ENCODE measurements at places on chromosomes 4 and X.

DNA sequence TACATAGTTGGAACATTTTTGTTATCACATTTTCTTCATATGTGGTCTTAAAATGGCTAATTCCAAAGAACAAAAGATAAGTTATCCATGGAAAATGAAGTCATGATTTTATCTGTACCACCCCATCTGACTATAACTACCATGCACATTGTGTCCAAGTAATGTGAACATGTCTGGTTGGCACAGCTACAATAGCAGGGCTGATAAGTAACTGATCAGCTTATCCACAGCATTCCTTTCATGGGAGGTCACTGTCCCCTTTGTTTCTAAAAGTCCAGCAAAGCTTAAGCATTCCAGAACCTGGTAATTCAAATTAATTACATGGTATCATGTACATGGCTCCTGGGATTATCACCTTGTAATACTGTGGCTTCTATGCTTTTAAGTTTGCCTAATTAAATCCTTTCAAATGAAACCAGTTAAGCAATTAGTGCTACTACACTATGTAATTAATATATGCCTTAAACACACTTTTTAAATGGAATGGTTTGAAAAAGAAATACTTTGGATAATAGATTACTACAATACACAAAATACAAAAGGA is 21.1 kb upstream of the SORBS2 start:
- DNase-seq = no peak

- no peak for DNase-seq
These were observed 100.7 kb downstream of the EFNB1 start for GRCh38 chrX:68929332-68930150.

DNA sequence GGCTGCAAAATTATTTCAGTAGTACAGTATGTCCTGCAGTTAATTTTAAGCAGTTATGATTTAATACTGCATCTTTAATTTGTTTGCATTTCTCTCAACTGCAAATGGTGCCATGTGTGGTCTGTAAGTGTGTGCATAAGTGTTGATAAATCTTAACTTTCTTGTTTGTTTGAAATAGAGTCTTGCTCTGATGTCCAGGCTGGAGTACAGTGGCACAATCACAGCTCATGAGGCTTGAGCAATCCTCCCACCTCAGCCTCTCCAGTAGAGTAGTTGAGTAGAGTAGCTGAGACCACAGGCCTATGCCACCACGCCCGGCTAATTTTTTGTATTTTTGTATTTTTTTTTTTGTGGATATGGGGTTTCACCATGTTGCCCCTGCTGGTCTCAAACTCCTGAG is 322.5 kb upstream of the NR3C2 start:
- DNase-seq = no peak

DNA sequence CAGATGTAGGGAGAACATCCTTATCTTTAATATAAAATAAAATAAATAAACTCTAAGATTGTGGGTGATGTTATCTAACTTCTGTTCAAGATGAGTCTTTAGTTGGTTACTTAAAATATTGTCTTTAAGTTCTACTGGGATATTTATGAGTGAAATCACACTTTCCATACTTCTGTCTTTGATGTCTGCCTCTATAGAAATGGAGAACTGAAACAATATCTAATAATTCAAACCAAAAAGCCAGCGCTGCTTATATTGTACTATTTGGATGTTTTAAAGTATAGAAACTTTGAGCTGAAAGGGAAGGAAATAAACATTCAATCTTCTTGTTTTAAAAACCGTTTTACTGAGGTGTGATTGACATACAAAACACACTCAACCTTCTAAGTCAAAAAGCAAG is 44.8 kb upstream of the RPS6KA3 start:
- DNase-seq = no peak

DNA sequence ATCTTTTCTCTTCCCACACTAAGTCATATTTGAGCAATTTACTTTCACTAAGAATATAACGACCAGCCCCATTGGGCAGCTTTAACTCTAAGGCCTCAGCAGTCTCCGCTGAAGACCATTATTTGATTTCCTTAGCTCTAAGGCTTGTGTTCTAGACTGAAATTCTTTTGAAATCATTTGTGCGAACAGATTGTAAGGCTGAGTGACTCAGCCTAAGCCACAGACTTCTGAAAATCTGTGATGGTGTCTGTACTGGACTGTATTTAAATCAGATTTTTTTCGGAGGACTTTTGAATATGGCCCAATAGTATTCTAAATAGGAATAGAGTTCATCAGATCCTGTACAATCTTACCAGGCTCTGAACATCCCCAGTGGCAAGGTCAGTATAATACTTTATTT is 150.3 kb upstream of the TECRL start:
- DNase-seq = no peak

GRCh38 chrX:95919605-95920004 is 765.0 kb upstream of the DIAPH2 start:
- DNase-seq = no peak

DNA sequence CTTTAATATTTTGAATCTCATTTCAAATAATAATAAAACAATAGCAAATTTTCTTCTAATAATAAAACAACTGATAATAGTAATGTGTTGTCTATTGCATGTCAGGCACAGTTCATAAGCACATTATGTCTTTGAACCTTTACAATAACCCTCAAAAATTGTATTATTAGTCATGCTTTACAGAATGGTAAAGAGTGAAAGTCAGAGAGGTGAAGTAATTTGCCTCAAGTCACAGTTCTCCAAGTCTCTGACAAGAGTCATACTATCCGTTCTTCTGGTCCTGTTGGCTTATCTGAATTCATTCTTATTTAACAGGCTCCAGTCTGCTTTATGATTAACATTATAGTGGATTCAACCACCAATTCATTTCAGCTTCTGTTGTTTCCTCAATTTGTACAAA is 313.0 kb downstream of the AFF2 start:
- no peak for DNase-seq

DNA sequence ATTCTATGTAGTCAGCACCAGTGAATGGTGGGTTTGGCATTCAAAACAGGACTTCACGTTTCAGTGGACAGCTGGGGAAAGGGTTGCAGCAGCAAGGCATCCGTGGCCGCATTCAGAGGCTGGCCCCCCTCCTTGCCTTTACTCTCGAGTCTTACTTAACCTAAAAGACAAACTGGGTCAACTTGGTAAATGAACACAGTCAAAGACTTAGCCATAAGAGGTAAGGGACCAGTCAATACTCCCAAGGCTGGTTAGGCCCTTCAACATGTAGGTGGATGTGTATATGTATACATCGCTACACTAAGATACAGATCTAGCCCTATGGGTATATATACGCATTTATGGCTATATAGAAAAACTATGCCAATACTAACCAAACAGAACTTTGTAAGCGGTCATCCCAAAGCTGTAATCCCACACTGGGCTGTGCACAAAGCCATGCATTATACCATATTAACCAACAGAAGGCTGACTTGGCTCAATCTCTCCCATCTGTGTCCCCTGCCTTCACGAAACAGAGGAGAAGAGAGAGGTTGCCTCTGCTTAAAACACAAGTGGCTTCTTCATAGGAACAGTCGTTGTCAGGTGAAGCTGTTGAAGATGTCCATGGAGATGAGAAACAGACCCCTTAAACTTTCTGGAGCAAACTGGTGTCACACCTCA is 61.9 kb downstream of the TSC22D3 start:
- DNase-seq = no peak

DNA sequence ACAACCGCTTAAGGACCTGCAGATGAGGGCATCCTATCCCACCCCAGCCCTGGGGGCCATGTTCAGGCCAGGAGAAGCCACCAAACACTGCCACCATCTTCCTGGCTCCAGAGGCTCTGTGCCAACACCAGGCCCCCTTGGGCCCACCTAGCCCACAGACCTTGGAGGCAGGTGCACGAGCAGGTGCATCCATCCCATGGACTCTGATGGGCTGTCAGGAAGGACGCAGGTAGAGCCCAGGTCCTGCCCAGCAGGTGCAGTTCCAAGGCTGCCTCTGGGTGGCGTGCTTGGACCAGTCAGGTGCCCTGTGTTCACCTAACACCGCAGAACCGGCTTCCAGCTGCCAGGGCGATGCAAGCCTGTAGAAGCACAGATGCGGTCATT is 22.8 kb upstream of the PDE6B start:
- peak; percentile 46 for DNase-seq

GRCh38 chrX:111850975-111851374 is 25.0 kb upstream of the TRPC5OS start:
- DNase-seq = no peak

- no peak for DNase-seq
These were observed 15.9 kb downstream of the SH3TC1 start for GRCh38 chr4:8215001-8215427.

DNA sequence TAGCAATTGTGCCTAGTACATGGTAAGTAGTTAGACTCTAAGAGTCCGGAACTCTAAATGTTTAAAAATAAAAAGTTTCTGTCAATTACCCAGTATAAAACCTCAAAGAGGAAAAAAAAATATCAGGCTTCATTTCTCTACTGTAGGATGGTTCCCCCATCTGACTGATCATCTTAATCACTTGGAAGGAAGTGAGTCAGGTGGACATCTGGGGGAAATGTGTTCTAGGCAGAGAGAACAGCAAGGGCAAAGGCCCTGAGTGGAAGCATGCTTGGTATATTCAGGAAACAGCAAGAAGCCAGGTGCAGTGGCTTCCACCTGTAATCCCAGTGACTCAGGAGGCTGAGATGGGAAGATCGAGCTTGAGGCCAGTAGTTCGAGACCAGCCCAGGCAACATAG is 2.9 kb upstream of the EIF1AX start:
- no peak for DNase-seq

GRCh38 chr4:166493924-166494345 is 620.9 kb downstream of the TLL1 start:
- DNase-seq = no peak

GRCh38 chr4:145333786-145334185 is 147.9 kb upstream of the SMAD1 start:
- no peak for DNase-seq

GRCh38 chr4:83855044-83855443 is 319.1 kb downstream of the GPAT3 start:
- DNase-seq = no peak

DNA sequence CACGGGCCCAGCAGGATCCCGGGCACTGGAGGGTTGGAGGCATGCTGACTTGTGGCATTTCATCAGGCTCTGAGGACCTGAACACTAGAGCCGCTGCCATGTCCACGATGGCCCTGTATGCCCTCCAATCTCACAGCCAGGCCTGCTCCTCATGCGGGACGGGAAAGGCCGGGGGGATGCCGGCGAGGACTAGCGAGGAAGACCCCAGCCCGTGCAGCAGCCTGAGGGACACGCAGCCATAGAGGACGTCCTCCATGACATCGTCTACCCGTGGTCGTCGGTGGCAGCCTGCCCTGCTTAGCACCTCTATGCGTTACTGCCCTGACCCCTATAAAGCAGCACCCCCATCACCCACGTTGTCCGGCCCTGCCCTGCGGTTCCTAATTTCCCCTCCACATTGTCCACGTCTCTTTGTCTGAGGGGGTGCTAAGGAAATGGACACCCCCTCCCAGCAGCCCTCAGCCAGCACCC is 32.6 kb downstream of the HMX1 start:
- DNase-seq = no peak

DNA sequence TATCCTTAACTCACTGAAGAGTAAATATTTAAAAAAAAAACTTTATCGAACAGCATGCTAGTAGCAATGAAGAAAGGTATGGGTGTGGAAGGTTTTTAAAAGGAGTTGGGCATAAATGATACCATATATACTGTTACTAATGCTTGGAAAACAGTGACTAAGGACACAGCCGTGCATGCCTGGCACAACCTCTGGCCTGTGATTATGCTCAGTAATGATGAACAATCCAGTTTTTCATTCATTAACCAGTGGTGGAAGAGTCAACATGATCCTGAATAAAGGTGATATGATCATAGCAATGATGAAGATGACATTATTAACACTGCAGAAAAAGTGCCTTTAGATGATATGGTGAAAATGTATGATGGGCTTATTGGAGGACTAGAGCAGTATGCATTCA is 43.9 kb upstream of the GPR50 start:
- DNase-seq = no peak

All from T-cell (primary cell).